ENCODE measurements at places on chromosomes 7 and 10.

DNA sequence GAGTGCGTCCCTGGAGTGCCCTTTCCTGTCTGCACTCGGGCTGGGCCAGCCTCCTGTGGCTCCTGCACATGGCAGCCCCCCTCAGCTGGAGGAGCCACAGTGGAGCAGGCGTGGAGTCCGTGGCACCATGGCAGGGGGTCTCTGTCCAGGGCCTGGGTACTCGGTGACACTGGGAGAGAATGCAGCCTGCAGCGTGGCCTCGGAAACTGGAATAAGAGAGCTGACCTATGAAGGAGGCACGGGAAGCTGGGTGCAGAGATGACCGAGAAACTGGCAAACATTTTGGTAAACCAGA is 25.8 kb upstream of the WDFY4 start:
- no peak for DNase-seq

DNA sequence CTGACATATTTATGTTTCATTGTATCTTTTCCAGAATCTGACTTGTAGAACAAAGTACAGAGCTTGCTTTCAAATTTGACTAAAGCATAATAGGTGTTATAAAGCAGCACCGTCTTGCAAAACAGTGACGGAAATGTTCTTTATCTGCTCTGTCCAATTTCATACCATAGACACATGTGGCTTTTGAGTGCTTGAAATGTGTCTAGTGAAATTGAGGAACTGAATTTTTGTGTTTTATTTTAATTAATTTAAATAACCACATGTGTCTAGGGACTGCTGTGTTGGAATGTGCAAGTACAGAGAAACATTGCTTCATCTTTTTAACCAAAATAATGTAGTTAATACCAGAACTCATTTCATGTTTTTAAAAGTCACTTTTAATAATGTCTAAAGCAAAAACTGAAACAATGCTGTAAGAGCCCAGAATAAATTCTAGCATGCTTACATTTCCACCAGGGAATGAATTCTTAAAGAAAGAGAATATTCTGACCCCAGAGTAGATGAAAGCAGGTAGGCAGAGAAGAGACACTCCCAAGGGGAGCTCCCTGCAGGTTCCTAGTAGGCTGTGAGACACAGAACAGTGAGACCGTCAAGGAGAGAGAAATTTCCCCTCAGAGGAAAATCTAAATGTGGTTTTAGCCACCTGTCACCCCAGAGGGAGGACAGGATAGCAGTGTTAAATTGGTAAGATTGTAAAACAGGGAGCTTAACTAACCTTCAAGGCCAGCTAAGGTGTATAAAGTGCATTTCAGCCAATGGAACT is 175.3 kb upstream of the KMT2E start:
- no peak for DNase-seq

- peak; percentile 71 for DNase-seq
These were observed 52.6 kb downstream of the TMEM209 start for GRCh38 chr7:130152493-130153210.

DNA sequence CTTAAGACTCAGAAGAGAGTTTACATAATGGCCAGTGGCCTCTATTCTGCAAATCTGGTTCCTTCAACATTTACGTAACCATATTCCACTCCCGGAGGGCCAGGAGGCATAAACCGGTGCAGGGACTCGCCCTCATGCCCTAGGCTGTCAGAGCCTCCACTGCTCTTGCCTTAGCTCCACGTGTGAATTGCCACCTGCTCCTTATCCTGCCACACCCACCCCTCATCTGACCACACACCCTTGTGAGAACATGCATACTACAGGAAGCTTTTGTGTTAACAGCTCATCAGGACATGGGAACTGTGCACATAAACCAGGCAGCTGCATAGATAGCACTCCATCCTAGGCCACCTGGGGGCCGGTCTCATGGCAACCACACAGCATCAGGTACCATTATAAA is 146.7 kb upstream of the PFKP start:
- no peak for DNase-seq

DNA sequence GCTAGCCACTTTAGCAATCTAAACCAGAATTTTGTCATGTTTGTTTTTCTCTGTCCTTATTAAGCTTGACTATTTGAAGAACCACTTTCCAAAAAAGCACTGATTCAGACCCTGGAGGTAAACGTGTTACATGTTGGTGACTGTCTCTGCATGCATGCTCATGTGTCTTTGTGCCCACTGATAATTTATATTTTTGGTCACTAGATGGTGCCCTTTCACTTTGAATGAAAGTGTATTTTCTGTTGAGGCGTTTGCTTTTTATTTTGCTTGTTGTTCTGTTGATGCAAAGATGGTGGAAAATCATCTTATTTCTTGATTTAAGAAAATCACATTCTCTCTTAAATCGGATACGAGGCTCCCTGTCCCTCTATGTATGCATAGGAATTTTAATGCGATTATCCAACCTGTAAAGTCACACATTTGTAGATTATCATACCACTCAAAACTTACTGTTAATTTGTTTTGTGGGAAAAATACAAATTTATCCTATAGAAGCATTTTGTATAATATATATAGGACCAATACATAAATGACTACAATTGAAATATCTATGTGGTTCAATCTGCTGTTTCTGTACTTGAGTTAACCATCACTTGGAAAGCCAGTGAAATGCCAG is 269.3 kb downstream of the BICC1 start:
- peak; percentile 68 for DNase-seq

- no peak for DNase-seq
These were observed 6.2 kb upstream of the CUL2 start for GRCh38 chr10:35096312-35096711.

DNA sequence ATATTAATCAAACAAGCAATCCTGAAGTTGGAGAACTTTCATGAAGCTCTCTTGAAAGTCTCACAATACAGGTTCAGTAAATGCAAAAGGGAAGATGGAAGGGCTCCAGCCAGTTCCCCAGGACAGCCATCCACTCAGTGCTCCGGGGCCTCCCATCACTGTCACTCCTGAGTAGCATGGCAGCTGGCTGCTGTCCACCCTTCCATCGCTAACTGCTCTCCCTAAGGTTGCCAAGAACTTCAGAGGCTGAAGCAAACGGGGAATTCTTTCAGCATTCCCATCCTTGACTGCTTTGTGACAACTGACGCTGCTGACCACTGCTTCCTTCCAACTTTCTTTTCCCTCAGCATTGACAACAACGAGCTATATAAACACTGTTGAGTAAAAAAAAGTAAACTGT is 69.1 kb downstream of the VPS41 start:
- no peak for DNase-seq

DNA sequence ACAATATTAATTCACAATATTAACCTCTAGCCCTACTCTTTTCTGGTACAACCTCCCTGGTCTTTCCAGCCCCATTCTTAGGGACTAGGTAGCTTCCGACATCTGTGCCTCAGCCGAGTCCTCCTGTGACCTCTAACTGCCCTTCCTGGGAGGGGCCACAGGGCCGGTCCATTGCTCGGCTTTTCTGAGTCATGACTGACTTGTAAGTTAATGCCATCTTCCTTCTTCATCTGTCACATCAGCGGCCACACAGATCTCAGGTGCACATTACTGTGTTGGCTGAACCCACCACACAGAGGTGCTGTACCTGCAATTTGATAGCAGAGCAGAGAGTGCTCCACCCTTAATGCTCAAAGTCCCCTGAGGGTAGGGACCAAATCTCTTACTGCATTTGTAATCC is 4.1 kb upstream of the CPA4 start:
- no peak for DNase-seq

- no peak for DNase-seq
These were observed 61.8 kb downstream of the PTPRE start for GRCh38 chr10:127968659-127969058.

GRCh38 chr7:12719981-12720865 is 32.8 kb downstream of the ARL4A start:
- no peak for DNase-seq

DNA sequence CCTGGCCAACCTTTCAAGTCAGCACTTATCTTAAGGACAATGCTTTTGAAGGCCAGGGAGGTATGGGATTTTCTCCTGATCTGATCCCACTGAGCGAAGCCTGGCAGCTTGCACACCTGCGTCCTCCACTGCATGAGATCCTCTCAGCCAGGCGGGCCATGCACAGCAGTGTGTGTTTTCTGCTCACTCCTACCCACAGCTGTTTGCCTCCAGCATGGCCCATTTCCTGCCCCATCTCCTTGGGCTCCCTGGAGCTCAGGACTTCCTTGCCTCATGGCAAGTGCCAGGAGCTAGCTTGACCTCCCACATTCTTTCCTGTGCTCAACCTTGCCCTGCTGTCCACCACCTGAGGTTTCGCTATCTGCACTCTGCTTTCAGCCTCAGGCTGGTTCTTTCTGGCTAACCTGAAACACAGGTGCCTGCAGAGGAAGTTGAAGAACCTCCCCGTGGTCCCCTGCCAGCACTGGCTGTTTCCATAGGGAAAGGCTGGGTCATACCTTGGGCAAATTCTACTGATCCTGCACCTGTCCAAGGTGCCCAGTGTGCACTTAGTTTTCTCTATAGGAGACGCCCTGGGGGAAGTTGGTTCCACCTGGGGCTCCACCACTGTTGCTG is 43.9 kb upstream of the EEPD1 start:
- DNase-seq = no peak

DNA sequence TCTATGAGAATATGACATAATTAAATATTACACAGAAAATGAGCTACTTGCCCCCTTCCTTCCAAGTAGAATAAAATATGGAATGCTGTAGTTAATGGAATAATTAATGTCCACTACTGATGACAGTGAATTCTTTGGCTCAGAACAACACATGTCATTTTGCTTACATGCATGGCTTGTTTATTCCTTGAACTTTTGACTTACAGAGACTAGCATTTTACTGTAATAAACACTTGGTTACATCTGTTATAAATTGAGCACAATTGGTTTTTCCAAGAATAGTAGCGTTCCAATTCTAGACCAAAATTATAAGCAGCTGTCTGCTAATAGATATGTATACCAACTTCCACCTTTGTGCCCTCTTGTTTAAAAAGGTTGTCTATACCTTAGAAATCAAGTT is 286.7 kb downstream of the OTUD1 start:
- no peak for DNase-seq

DNA sequence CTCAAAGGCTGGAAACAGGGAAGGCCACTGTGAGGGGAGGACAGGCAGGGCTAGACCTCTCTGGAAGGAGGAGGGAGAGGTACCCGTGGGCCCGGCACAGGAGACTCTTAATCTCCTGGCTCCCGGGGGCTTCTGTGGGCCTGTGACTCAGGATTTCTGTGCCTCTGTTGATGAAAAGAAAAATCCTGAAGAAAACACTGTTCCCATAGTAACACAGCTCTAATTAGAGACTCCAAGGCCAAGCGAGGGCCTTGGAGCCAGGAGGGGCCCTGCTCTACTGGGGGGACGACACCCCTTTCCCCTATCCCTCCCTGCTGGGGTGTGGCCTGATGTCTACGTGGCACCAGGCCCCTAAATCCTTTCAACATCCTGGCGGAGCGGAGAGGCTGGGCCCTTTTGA is 174.1 kb upstream of the TNRC18 start:
- DNase-seq = peak; percentile 42

DNA sequence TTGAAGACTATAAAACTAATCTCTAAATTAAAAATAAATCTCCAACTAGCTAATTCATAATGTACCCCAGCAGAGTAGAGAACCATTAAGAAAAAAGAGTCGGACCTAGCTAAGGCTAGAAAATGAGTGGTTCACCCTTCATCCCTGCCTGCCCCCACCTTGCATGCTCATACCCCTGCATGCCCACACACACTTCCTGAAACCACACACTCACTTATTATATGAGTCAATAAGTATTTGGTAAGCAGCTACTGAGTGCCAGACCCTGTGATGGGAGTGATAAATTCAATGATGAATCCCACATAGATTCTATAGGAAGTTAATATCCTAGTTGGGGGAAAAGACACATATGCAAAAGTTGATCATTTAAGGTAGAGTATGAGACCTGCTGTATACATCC is 152.9 kb upstream of the INHBA start:
- DNase-seq = peak; percentile 58

DNA sequence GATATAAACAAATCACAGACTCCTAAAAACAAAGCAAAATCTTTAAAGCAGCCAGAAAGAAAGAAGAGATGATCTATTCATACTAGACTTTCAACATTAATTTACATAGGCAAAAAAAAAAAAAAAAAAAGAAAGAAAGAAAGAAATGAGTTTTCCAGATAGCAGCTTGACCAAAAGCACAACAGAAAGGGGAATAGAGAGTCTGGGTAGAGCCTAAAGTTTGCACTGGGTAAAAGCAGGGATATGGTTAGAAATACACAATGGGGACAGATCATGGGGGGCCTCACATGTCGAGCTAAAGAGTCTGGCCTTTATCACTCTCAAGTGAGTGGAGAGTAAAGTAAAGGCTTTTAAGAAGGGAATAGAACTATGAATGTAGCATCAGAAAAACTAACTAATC is 169.8 kb downstream of the SGMS1 start:
- DNase-seq = no peak

- DNase-seq = no peak
These were observed 65.9 kb downstream of the DENND11 start for GRCh38 chr7:141636053-141636452.

DNA sequence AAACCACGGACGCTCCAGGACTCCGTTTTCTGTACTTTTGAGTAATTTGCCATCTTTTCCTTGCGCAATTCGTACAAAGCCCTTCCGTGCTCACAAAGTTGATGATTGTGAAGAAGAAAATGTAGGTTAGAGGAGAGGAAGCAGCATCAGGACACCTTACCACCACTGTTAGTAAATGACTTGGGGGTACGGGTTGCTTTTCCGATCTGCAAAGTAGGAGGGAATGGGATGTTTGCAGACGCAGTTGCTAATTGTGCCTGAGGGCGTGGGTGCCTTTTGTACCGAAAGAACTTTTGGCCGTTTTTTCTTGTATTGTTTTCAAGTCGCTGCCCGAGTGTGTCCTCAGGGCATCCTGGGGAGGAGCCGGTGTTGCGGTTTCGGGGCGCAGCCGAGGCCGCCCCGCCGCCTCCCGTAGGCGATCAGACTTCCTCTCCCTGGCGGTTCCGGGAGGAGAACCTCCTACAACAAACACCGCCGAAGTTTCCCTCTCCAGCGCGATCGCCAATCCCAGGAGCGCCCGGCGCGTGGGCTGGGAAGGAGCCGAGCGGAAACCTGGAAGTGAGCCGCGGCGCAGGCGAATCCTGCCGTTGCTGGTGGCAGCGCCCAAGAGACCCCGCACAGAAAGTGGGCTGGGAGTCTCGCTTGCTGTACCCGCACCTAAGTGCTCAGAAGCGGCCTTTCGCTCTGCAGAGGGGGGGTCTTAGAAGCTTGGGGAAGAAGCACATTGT is 1.0 kb downstream of the PRR15 start:
- peak; percentile 57 for DNase-seq

GRCh38 chr7:21011153-21011552 is 224.5 kb upstream of the SP8 start:
- no peak for DNase-seq

DNA sequence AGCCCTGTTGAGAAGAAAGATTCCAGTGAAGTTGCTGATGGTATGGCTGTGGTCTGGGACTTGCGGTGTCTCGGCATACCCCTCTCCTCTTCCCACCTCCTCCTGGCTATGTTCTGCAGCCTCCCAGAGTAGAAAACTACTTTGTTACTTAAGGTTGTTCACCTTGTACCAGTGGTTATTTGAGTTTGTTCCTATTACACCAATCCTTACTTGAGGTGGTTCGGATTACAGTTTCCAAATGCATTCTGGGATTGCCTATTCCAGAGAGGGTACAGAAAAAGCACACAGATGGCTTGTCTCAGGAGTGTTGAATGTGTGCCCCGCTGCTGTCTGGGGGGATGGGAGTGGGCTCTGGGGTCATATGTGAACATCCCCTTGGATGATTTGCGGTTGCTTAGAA is 6.8 kb upstream of the ZNF783 start:
- DNase-seq = no peak

- no peak for DNase-seq
These were observed 4.3 kb upstream of the NEUROG3 start for GRCh38 chr10:69577268-69578232.

GRCh38 chr10:127033216-127034033 is 128.2 kb downstream of the DOCK1 start:
- DNase-seq = no peak

Measured in fibroblast of mammary gland (primary cell).